ENCODE measurements at places on chromosomes 11 and 22.

DNA sequence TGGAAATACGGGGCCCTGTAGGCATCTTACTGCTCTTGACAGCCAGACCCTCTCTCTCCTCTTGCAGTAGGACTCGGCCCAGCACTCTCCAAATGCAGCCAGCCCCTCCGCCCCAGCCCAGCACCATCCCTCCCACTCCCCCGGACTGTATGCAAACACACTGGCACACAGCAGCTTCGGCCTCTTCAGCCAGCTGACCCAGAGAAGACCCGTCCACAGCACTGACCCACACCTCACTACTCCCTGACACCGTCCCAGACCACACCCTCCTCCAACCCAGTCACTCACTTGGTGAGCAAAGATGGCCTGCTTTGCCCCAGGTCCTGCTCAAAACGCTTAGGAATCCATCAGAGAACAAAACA, 164.6 kb downstream of the IGLL1 start:
- no peak for DNase-seq

DNA sequence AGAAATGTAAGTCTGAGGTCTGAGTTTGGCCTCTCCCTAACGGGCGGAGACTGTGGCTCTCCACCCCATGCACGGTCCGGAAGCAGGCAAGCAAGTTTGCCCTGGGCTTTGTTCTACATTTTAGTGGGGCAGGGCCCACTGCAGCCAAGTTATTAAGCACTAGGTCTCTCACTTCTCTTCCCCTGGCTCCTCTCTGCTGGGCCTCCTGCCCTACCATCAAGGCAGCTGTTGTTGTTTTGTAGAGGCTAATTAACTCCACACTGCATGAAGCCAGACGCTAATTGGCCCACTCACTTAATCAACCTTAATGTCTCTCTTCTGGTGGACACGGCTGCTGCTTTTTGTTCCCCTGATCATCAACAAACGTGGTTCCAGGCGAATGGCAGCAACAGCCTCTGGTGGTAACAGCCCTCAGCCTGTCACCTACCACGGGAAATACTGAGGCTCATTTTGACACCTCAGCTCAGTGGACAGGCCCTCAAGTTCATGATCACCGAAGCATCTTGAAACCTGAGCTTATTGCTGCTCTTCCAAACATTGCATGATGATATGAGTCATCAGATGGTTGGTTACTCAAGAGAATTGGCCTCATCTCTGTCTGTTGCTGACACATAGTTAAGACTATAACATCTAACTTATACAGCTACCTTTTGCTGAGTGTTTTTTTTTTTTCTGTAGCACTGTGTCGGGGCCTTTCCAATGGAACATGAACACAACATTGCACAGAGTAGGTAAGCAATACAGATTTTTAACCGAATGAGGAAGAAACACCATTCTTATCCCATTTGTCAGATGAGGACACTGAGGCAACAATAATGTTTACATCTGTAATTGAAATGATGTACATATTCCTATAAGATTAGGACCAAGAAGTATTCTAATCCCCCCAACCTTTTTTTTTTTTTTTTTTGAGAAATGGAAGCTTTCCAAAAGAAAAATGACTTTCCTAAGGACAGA, 20.8 kb upstream of the LMO2 start:
- DNase-seq: peak; percentile 92

DNA sequence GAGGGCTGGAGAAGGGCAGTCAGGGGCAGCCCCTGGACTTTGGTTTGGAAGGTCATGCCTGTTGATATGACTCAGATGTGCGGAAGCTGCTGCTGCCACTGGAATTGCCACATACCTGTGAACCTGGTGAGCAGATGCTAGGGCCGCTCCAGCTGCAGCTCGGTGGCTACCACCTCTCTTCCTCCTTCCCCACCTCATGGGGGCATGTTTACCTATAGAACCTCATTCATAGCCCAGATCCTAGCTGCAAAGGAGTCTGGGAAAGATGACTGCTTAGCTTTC, 17.5 kb upstream of the TSPAN18 start:
- DNase-seq: no peak

DNA sequence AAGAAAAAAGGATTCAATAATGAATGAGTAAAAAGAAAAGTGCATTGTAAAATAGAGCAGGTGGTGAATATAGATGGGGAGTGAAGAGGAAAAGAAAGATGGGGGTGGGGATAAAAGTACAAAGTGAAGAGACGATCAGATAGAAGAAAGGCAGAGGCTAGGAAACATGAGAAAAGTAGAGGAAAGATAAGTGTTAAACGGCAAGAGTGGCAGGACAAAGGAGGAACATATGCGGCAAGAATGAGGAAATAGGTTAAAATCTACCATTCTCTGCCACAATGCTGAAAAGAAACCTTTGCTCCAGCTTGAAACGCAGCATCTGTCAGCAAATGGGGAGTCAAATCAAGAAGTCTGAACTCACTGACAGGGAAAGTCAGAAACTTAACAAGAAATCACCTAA, 6.8 kb downstream of the FUT4 start:
- DNase-seq: peak; percentile 56

DNA sequence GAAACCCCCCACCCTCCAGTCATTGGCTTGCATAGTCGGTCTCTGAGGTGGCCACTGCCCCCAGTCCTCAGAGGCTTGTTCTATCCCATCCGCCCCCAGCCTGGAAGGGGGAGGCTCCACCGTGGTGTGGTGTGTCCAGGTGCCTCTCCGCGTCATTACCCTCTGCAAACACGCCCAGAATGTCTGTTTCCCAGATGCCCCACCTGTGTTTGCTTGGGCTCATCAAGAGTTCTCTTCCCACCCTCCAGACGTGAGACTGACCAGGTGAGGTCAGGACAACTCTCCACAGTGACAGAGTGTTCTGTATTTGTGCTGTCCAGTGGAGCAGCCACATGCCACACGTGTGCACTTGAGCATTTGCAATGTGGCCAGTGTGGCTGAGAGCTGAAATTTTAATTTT, 24.9 kb downstream of the LRRC10B start:
- DNase-seq: no peak

GRCh38 chr11:15216678-15217077, 102.0 kb downstream of the INSC start:
- DNase-seq: no peak

DNA sequence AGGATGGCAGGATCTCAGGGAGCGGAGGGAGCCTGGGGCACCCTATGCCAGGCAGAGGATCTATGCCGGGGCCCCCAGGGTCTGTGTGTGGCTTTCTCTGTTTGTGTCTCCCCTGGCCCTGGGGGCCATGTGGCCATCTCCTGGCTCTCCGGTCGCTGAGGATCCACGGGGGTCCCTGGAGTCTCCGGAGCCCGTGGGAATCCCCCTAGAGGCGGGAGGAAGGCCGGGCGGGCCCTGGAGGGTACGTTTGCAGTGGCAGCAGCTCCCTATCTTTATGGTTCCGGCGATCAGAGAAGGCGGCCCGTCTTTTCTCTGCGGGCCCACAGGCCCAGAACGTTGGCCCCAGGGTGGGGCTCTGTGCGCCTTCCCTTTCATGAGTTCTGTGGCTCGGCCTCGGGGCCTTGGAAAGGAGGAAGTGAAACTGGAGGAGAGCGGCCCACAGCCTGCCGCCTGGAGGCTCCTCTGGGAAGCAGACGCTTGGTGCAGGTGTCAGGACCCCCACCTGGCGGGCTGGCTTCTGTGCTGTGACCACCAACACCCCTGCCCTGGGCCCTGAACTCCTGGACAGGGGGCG, 82.1 kb downstream of the KCNQ1 start:
- peak; percentile 87 for DNase-seq

DNA sequence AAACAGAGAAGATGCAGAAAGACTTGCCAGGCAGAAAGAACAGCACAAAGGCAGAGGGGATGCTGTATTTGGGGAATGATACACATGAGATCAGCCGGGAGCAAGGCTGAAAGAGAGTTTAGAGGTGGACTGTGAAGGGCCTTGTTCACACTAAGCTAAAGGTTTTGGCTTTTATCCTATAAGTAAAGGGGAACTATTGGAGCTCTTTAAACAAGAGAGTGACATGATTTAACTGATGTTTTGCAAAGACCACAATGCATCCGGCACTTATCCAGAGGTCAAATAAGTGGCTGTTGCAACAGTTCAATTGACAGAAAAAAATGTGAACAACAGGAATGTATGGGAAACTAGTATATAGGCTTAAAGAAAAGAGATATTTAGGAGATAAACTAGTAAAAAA, 64.7 kb upstream of the RRAS2 start:
- peak; percentile 14 for DNase-seq

DNA sequence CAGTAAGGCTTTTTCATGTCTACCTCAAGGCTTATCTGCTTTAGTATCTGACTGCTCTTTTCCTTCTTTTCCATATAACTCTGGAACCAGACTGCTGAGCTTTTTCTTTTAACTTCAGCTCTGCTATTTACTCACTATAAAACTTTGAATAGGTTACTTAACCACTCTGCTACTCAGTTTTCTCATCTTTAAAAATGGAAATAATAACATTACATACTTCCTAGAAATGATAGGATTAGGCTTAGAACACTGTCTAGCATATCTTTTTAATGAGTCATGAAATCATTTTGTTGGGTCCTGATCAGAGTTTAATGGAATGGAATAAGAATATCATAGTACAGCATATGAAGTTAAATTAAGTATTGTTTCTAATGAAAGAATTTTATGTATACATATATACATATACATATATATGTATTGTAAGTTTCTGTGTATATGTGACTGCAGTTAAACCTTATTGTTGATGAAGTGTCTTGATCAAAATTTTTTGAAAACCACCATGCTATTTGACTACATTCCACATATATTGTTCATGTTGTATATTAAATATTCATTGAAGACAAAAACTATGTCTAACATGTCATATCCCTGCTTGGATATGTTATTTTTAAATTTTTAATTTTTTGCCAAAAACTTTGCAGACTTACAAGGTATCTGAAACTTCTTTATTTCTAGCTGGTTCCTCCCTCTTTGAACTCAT, 120.2 kb downstream of the METTL15 start:
- no peak for DNase-seq

DNA sequence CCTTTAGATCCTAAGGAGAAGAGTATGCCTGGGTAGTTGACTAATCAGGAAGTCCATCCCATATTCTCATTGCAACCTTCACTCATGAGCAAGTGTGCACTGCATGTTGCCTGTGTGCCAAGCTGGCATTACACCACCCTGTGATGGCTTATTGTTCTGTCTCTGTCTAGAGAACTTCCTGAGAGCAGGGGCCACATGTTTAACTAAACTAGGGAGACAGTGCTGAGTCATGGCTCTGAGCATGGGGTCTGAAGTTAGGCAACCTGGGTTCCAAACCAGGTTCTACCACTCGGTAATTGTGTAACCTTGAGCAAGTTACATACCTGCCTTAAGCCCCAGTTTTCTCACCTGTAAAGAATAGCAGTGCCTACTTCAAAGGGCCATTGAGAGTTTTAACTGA, 39.6 kb downstream of the CSNK2A3 start:
- peak; percentile 79 for DNase-seq

DNA sequence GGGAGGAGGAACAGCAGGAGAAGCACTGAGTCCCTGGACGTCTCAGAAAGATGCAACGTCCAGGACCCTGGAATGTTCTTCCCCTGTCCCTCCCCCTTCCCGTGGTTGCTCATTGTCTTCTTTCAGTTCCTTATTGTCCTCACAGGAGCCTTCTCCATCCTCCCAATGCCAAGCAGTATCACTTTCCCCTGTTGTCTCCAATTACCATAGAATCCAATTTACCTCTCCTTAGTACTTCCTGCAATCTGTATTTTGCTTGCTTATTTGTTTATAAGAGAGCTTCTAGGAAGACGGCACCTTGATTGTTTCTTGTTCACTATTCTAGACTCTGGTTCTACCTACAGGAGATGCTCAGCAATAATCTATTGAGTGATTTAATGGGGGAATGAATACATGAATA, 1273.7 kb downstream of the LRRC4C start:
- no peak for DNase-seq

DNA sequence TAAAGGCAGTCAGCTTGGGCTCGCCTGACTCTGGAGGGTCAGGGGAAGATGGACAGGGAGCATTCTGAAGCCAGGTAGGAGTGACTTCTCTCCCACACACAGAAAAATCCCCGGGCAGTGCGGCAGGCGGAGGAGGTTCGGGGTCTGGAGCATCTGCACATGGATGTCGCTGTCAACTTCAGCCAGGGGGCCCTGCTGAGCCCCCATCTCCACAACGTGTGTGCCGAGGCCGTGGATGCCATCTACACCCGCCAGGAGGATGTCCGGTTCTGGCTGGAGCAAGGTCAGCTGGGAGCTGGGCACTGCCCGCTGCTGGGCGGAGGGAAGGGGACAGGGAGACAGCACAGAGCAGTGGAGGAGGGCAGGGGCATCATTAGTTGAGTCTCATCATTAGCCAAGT, 13.2 kb upstream of the POU2F3 start:
- DNase-seq: no peak

GRCh38 chr22:22479999-22480532, 28.5 kb downstream of the ZNF280B start:
- no peak for DNase-seq

DNA sequence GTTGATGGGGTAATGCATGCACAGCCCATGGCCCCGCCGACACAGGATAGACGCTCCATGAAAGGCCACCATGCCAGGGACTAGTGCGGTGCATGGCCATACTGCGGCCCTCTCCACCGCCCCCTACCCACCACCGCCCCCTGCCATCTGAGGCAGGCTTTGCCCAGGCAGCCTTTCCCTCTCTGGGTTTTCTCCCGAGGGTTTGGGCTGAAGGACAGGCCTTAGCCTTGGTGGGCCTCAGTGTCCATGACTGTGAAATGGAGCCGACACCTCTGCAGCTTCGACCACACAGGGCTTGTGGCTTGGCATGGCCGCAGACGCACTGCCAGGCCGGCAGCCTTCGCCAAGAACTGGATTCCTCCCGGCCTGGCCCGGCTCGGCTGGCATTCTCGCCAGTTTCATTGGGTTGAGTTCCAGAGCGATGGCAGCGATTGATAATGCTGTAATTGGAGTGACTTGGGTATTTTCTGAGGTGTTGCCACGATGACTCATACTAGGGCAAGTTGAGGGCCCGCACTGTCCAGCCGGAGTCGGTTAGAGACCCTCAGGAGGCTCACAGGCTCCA, 111.3 kb downstream of the WNT7B start:
- DNase-seq: no peak

DNA sequence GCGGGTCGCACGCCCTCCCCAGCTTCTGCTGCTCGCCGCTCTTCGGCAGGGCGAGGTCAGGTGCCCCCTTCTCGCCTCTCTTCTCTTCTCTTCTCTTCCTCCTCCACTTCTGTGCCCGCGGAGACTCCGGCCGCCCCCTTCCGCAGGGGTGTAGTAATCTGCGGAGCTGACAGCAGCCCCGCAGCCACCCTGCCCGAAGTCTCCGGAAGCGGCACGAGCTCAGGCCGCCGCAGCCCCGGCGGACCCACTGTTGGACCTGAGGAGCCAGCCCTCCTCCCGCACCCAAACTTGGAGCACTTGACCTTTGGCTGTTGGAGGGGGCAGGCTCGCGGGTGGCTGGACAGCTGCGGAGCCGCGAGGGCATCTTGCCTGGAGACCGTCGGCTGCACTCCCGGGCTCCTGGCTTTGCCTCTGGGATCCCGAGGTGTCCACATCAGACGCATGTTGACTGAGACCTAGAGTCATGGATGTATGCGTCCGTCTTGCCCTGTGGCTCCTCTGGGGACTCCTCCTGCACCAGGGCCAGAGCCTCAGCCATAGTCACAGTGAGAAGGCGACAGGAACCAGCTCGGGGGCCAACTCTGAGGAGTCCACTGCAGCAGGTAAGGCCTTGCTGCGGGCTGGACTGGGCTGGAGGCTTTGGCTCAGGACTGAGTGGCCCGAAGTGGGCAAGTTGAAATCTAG, 486 bp downstream of the STIM1 start:
- peak; percentile 51 for DNase-seq

Data from inflammatory macrophage treated with lipopolysaccharide for 4 hours (primary cell).